ENCODE measurements at places on chromosomes 1 and 21. TPM values are rescaled to one million over a fixed set of nuclear protein-coding genes. Genes with fewer than 3 reads are reported as not detected.
A peak's percentile ranks its signal among the peaks of the same experiment; 100 is the strongest.

- H3K27me3 ChIP-seq = no peaks in the 10 kb centered on the region
- H3K4me3 ChIP-seq = no peak overlapping the region
- no peak overlapping the region for H3K27ac ChIP-seq
- peaks cover 9% of the 10 kb centered on the region for H3K4me1 ChIP-seq
- ATAC-seq = no peak
Observed at GRCh38 chr1:32216566-32216965, 5.6 kb downstream of the TMEM234 start.

DNA sequence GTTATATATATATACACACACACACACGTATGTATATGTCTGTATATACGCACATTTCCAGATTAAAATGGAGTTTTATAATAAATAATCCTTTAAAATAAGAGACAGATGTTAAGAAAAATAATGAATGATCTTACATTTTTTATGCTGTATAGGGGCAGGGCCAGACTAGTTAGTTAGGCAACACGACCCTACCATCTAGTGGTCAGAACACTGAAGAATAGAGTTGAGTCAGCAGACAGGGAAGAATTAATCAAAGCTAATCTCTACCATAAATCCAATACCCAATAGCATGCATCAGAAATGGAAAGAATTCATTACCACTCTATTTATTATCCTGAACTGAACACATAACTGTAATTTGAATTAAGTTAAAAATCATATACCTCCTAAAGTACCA, 156.7 kb downstream of the BRINP3 start:
- no peak for ATAC-seq
- H3K27me3 ChIP-seq = no peaks in the 10 kb centered on the region
- no peak overlapping the region for H3K4me3 ChIP-seq
- no peaks in the 10 kb centered on the region for H3K4me1 ChIP-seq

DNA sequence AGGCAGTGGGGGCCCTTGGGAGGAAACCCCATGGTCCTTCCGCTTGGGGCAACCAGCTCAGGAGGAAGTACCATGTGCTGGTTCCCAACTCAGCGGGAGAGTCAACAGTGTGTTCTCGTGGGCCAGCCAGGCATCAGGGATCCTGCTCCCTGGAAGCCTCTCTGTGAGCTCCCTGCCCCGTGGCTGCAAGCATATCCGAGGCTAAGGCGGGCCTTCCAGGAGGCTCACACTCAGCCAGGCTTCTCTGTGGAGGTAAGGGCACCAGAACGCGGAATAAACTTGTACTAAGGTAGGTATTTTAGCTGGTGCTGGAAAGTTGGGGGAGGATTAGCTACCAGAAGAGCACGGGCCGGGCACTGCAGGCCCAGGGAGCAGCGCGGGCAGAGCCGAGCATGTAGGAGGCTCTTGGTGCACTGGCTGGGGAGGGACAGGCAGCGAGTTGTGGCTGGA, 74.7 kb upstream of the POU3F1 start:
- no peaks in the 10 kb centered on the region for H3K4me1 ChIP-seq
- no peak overlapping the region for H3K4me3 ChIP-seq
- H3K27me3 ChIP-seq = peaks cover 18% of the 10 kb centered on the region
- no peak overlapping the region for H3K27ac ChIP-seq
- no peak for ATAC-seq

GRCh38 chr1:200524092-200524491, 96.5 kb downstream of the KIF14 start:
- no peak overlapping the region for H3K4me3 ChIP-seq
- no peaks in the 10 kb centered on the region for H3K27me3 ChIP-seq
- no peak for ATAC-seq
- H3K27ac ChIP-seq = no peak overlapping the region
- H3K4me1 ChIP-seq = no peaks in the 10 kb centered on the region

- no peak for ATAC-seq
- H3K4me3 ChIP-seq = no peak overlapping the region
- H3K27ac ChIP-seq = no peak overlapping the region
- no peaks in the 10 kb centered on the region for H3K36me3 ChIP-seq
- no peaks in the 10 kb centered on the region for H3K4me1 ChIP-seq
Observed at GRCh38 chr1:41906943-41907342, 11.8 kb downstream of the HIVEP3 start.

DNA sequence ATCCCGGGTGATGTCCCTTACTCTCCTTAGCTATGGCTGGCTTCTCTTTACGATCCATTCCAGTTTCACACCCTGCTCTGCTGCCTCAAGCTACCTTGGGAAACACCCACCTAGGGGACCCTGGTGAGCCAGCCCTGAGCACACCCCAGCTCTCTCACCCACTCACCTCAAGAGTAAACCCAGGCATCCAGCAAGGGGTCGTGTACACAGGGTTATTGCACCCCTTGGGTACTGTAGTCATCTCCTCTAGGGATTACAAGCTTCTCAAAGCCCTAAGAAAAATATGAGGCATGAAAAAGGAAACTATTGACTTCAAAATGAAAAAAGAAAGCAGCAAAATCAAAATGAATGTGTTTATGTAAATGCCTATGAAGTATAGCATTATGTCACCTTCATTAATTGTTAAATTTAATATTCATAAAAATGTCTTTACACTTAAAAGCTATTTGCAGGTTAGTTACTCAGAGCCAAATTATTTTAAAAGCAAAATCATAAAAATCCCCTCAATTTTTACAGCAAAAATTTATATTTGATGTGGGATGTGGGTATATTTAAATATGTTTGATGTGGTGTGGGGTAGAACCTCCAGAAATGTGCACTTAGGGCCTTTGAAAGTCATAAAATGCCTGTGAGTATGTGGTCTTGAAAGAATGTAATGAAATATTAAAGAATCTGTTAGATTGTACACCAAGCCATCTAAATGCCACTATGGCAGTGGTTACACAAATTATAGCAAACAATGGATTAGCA, 190.3 kb downstream of the C1orf94 start:
- no peak overlapping the region for H3K27ac ChIP-seq
- no peak for ATAC-seq
- no peaks in the 10 kb centered on the region for H3K4me1 ChIP-seq
- no peak overlapping the region for H3K4me3 ChIP-seq

GRCh38 chr1:210336362-210336761, 7.7 kb downstream of the HHAT start:
- H3K4me3 ChIP-seq = no peak overlapping the region
- no peak for ATAC-seq
- no peak overlapping the region for H3K27ac ChIP-seq
- no peaks in the 10 kb centered on the region for H3K27me3 ChIP-seq

GRCh38 chr1:181318022-181318857, 165.1 kb upstream of the CACNA1E start:
- peak overlapping the region; percentile 19 for H3K4me3 ChIP-seq
- H3K4me1 ChIP-seq = peaks cover 6% of the 10 kb centered on the region
- H3K27ac ChIP-seq = no peak overlapping the region
- H3K27me3 ChIP-seq = peaks cover 87% of the 10 kb centered on the region
- H3K36me3 ChIP-seq = no peaks in the 10 kb centered on the region

GRCh38 chr1:24870551-24871195, 59.4 kb downstream of the RUNX3 start:
- no peak overlapping the region for H3K27ac ChIP-seq
- H3K4me3 ChIP-seq = no peak overlapping the region
- peaks cover 59% of the 10 kb centered on the region for H3K27me3 ChIP-seq

- ATAC-seq = no peak
- H3K27ac ChIP-seq = no peak overlapping the region
- peaks cover 10% of the 10 kb centered on the region for H3K4me1 ChIP-seq
- H3K4me3 ChIP-seq = peak overlapping the region; percentile 2
Observed at GRCh38 chr1:245074232-245074747, 80.5 kb upstream of the KIF26B start.

DNA sequence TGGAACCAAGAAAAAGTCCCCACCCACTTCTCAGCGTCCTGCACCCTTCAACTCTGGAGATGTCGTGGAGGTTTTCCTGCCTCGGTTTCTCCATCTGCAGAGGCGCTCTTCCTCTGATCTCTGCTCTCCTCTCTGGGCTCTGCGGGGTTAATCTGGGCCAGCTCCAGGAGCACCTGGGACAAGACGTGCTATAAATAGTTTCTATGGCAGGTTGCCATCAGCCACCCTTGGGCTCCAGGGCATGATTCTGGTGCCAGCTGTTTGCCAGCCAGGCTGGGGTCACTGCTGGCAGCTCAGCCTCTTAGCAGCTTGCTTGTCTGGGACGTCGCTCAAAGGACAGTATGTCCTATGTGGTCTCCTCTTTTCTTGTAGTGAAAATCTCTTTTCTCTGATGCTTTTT, 137.1 kb downstream of the ACTL8 start:
- H3K27me3 ChIP-seq = peaks cover 29% of the 10 kb centered on the region
- peaks cover 30% of the 10 kb centered on the region for H3K4me1 ChIP-seq
- no peaks in the 10 kb centered on the region for H3K36me3 ChIP-seq

DNA sequence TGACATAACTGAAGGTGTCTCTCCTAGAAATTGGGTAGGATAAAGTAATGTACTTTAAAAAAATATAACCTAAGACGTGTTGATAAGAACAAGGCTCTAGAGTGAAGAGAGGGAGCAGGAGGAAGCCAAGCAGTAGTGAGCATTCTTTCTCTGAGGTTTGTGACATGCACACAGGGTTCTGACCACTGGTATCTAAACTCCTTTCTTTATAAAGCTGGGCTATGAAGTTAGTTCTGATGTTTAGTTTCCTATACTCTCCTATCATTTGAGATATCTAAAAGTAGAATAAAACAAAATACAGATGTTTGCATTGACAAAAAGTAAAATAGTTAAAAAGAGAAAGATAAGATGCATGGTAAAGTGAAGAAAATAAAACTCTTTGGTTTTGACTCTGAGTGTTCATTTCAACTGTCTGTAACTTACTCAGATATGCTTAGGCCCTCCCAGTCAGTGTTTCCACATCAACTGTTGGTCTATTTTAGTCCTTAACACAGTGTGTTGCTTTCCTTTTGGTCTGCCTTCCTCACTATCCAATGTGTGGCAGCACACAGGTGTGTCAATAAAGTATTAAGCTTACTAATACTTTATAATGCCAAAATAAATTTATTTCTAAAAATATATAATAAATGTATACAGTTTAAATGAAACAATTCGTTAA, 543.5 kb downstream of the PTPRC start:
- no peaks in the 10 kb centered on the region for H3K4me1 ChIP-seq
- H3K36me3 ChIP-seq = no peaks in the 10 kb centered on the region
- ATAC-seq = no peak
- no peaks in the 10 kb centered on the region for H3K27me3 ChIP-seq

- H3K27ac ChIP-seq = no peak overlapping the region
- H3K4me1 ChIP-seq = peaks cover 13% of the 10 kb centered on the region
- no peak overlapping the region for H3K4me3 ChIP-seq
- no peak for ATAC-seq
- no peaks in the 10 kb centered on the region for H3K27me3 ChIP-seq
Observed at GRCh38 chr1:59698386-59698785, 116.4 kb upstream of the HOOK1 start.

GRCh38 chr1:226625832-226626576, 77.4 kb downstream of the STUM start:
- peaks cover 34% of the 10 kb centered on the region for H3K4me1 ChIP-seq
- H3K27me3 ChIP-seq = no peaks in the 10 kb centered on the region
- H3K27ac ChIP-seq = no peak overlapping the region

DNA sequence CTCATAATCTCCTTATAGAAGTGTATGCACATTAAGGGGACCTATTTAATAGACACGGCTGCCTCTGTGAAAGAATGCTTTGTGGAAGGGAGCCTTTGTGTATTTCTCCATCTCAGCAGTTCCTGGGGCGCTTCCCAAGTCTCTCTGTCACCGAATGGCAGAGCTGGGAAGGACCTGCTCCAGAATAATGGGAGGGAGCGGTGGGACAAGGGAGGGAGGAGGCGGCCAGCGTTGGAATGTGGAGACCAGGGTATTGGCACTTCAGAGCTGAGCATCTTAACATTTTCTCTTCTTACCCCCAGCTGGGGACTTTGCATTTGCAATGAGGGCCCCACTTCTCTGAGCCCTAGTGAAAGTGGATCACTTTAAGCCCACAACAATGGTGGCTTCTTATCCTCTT, 23.9 kb downstream of the CACHD1 start:
- H3K27ac ChIP-seq = no peak overlapping the region
- H3K27me3 ChIP-seq = no peaks in the 10 kb centered on the region
- no peaks in the 10 kb centered on the region for H3K36me3 ChIP-seq
- no peak overlapping the region for H3K4me3 ChIP-seq
- peaks cover 39% of the 10 kb centered on the region for H3K4me1 ChIP-seq
- no peak for ATAC-seq

DNA sequence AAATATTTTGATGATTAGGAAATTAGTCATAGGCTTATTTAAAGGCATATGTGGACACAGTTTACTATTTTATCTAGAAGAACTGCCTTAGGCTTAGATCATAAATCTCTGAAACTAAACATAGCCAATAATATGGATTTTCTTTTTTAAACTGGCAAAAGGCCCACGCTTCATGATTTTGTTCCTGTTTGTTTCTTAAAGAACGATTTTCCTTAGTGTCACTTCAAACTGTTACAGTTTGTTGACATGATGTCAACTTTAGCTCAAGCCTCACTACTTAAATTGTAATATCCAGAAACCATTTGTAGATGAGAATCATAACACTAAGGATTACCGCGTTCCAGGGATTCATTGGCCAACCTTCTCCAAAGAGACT, 322.6 kb downstream of the HHIPL2 start:
- no peak for ATAC-seq
- no peak overlapping the region for H3K27ac ChIP-seq
- H3K27me3 ChIP-seq = no peaks in the 10 kb centered on the region
- H3K4me3 ChIP-seq = no peak overlapping the region
- peaks cover 20% of the 10 kb centered on the region for H3K4me1 ChIP-seq
- H3K36me3 ChIP-seq = no peaks in the 10 kb centered on the region

- peaks cover 36% of the 10 kb centered on the region for H3K4me1 ChIP-seq
- peak; percentile 70 for ATAC-seq
- no peaks in the 10 kb centered on the region for H3K27me3 ChIP-seq
- H3K36me3 ChIP-seq = peaks cover 20% of the 10 kb centered on the region
Observed at GRCh38 chr1:26275580-26276431, 4.1 kb upstream of the SH3BGRL3 start.

GRCh38 chr1:102821707-102822106, 286.6 kb downstream of the COL11A1 start:
- no peak for ATAC-seq
- H3K27ac ChIP-seq = no peak overlapping the region
- H3K27me3 ChIP-seq = no peaks in the 10 kb centered on the region
- no peaks in the 10 kb centered on the region for H3K4me1 ChIP-seq
- no peak overlapping the region for H3K4me3 ChIP-seq

- no peaks in the 10 kb centered on the region for H3K27me3 ChIP-seq
- H3K27ac ChIP-seq = no peak overlapping the region
- no peak overlapping the region for H3K4me3 ChIP-seq
- H3K36me3 ChIP-seq = no peaks in the 10 kb centered on the region
Observed at GRCh38 chr1:165473081-165473480, 28.2 kb upstream of the RXRG start.

GRCh38 chr1:233082778-233083550, 132.6 kb downstream of the NTPCR start:
- no peaks in the 10 kb centered on the region for H3K4me1 ChIP-seq
- H3K4me3 ChIP-seq = no peak overlapping the region
- H3K36me3 ChIP-seq = no peaks in the 10 kb centered on the region

The LGR6 gene
- total RNA-seq = 0.54 TPM

The FAAH gene
- total RNA-seq = 7.0 TPM

The TEDDM1 gene
- total RNA-seq = not detected

The TMEM82 gene
- total RNA-seq = not detected

The IFI44 gene
- 12.5 TPM for total RNA-seq

The RUNX3 gene
- 0.77 TPM for total RNA-seq

The RCAN1 gene
- 58.6 TPM for total RNA-seq

The NEXN gene
- total RNA-seq = 359 TPM

The PPM1J gene
- total RNA-seq = 0.81 TPM

All from gastroesophageal sphincter (tissue), 4 donors.